Cerebellar nuclear complex (tissue), 1 donor: ENCODE measurements at places on chromosomes 12 and 14.

DNA sequence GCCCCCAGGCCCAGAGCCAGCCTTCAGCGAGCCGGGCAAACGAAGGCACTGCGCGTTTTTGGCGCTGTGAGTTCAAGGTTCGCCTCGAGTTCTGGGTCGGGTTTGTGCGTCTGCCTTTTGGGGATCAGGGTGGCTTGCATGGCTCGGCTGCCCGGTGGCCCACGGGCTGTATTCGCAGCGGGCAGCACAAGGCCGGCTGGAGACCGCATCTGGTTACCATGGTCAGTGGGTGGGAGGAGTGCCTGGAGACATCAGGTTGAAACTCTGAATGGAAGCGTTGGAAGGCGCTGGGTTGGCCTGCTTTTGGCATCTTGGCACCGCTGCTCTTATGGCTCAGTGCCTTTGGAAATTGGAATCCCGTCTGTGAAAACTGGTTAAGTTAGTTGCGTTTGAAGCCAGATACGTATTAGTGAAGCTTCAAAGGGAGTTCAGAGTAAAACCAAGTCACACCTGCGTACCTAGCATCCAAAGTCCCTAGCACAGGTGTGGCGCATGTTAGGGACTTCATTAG lies 50.9 kb downstream of the SNAPC1 start:
- DNase-seq, result no peak

GRCh38 chr14:61517911-61518384 lies 177.4 kb upstream of the HIF1A start:
- no peak for DNase-seq

GRCh38 chr12:56359851-56360767 lies at the start of gene STAT2:
Gene STAT2, minus strand, starts transcription at chr12:56360107. Its CDS starts 3,536 bp downstream, at chr12:56356571.
- peak; percentile 99 for DNase-seq

- no peak for DNase-seq
Measured at GRCh38 chr12:124323771-124324530, 29.1 kb downstream of the RFLNA start.

GRCh38 chr14:92223025-92223424 lies 99.9 kb upstream of the SLC24A4 start:
- no peak for DNase-seq

DNA sequence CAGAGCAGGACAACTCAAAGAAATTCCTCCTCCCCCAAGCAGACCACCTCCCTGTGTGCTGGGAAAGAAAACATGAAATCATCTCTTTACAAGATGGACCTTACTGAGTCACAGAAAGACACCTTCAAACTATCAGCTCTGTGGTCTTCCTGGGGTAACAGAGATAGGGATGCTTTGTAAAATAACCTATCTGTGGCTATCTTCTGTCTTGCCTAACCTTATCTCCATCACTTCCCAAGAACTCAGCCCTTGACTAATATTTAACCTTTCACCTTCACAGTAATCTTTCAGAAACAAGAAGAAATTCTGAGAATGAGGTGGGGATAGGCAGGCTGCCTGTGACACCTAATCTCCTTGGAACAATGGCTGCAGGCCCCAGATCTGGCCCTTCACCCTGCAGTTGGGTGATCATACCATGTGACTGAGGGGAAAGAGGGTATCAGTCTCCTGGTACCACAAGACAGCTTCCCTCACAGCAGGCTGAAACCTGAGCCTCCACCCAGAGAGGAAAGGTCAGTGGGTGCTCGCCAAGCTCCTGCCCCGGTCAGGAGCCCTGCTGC lies 27.4 kb upstream of the CEBPE start:
- no peak for DNase-seq

DNA sequence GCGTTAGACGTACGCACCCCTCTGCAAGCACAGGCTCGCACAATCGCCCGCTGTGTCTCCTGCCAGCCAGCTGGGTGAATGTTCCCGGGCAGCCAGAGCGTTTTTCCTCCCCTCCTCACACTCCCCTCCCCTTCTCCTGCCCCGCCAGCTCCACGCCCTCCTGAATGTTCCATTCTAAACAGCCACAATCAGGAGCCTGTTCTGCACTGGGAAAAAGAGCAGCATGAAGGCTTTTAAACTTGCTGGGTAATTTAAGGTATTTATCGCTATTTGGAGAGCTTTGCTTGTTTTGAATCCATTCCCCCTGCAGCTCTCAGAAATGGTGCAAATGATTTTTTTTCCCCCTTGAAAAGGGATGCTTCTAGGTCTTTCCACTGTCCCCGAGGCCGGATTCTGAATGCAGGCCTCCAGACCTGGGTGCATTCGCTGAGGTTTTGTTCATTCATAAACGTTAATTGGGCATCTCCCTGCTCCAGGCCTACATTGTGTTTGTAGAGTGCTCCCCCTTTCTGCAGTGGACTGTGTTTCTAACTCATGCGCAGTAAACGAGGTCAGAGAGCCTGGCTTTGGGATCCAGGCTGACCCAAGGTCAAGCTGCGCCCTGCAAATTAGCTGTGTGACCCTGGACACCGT lies 212.5 kb downstream of the CHST11 start:
- no peak for DNase-seq
